ENCODE measurements at places on chromosomes 7 and 10. TPM values are rescaled to one million over a fixed set of nuclear protein-coding genes. Genes with fewer than 3 reads are reported as not detected.

Gene GALNT17
- 0.11 TPM for total RNA-seq

Gene CYP26C1
- 0.16 TPM for total RNA-seq

Gene STEAP1B
- 22.0 TPM for total RNA-seq

Gene LIPJ
- not detected for total RNA-seq

Gene SLC13A1
- total RNA-seq: 0.04 TPM

Gene HSPA12A
- total RNA-seq: 0.29 TPM

Gene ACSM6
- total RNA-seq: not detected

Gene HOXA2
- total RNA-seq: not detected

Gene FIS1
- 144 TPM for total RNA-seq

Gene ENTPD1
- total RNA-seq: 0.35 TPM

Gene GLI3
- 0.18 TPM for total RNA-seq

Gene GIMAP8
- not detected for total RNA-seq

Gene CALCR
- total RNA-seq: 0.16 TPM

Gene PRPS1L1
- not detected for total RNA-seq

Gene THNSL1
- 6.2 TPM for total RNA-seq

All from K562 (cell line).